ENCODE measurements at places on chromosomes 16 and 17.

DNA sequence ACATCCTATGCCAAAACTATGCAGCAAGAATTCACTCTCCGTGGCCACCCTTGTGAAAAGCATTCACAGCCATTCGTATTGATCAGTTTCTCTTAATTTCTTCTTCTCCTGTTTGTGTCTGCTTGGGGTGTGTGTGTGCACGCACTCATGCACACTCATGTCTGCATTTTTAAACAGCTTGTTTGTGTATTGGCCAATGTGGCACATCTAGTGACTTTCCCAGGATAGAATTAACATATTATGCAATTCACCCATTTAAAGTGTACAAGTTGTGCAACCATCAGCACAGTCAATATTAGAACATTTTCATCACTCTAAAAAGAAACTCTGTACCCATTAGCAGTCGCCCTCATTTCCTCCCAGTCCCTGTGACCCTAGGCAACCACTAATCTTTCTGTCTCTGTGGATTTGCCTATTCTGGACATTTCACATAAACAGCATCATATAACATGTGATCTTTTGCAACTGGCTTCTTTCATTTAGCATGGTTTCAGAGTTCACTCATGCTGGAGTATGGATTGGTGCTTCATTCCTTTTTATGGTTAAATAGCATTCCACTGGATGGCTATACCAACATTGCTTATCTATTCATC, 20.1 kb downstream of the IRX3 start:
- DNase-seq: no peak

DNA sequence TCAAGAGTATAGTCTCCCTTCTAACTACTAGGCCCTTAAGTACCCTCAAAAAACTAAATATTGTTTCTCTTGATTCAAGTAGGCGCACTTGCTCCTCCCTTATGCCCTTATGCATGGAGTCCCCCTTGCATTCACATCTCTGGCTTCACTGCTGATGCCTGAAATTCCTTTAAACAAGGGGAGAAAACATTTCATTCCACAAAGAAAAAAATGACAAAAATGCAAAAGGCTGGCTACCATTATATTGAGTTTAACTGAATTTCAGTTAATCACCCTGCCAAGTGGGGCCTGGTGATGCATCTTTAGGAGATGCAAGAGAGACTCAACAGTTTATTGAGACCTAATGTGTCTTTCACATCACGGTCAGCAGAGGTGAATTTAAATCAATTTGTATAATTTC, 35.6 kb downstream of the CRLF3 start:
- DNase-seq: no peak

- no peak for DNase-seq
These were observed 190.9 kb upstream of the CACNG5 start for GRCh38 chr17:66643815-66644710.

DNA sequence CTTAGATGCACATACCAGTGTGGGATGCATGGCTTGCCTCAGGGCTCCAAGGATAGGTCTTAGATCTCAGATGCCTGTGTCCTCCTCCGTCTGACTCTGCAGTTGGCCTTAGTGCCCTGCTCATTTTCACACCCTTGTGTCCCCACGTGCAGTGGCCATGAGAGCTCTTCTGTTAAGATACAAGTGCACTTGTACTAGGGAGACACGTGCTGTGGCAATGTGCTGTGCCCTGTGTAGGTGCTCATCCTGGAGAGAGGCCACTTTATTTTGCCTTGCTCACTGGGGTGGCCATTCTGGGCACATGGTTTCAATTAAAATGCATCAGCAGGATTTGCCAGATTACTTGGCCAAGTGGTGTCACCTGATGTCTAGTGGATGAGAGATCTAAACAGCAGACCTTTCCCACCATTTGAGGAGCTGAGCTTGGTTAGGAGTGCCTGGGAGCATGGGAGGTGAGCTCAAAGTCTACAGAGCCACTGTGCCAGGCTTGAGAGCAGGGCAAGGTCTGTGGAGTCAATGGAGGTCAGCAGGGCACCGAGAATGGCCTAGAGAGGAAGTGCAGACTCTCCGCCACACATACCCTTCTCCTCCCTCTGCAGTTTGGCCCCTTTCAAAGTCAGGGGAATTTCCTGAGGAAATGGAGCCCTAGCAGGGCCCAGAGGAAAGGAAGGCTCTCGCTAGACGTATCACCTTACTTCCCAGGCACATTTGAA, 25.2 kb upstream of the SMPD3 start:
- no peak for DNase-seq

GRCh38 chr16:30372038-30372712, 1.9 kb upstream of the TBC1D10B start:
- no peak for DNase-seq

DNA sequence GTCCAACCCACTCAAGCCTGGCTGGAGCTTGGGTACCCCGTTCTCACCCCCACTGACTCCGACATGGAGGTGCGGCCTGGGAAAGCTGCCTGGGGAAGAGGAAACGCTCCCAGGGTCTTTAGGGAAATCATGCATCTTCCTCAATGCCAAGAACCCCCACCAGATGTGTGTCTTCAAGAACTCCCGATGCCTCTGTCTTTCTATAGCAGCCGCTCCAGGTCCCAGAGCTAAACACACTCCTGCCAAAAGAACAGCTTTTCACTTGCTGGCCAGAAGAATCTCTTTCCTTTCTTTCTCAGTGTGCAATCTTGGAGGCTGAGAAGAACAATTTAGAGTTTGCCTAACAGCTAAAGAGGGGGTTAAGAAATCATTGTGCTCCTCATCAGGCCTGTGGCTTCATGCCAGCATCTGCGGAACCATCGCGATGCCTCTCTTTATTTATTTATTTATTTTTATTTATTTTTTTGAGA, 41.1 kb upstream of the MTSS2 start:
- no peak for DNase-seq

DNA sequence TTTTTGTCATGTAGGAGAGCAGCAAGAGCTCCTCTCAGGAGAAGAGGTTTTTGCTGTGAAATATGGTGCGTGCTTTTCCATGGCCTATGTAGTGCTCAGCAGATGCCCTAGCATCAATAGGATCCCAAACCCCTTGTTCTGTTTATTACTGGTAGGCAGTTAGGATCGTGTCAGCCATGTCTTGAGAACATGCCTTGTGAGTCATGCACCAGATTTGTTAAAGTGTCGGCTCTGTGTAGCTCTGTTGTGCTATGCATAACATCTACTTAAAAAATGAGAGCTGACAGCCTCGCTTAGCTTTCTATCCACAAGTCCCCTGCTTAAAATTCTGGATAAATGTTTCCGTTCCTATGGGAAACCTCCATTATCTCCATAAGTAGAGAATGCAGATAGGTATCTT, 4.4 kb upstream of the EIF4A3 start:
- DNase-seq: no peak

DNA sequence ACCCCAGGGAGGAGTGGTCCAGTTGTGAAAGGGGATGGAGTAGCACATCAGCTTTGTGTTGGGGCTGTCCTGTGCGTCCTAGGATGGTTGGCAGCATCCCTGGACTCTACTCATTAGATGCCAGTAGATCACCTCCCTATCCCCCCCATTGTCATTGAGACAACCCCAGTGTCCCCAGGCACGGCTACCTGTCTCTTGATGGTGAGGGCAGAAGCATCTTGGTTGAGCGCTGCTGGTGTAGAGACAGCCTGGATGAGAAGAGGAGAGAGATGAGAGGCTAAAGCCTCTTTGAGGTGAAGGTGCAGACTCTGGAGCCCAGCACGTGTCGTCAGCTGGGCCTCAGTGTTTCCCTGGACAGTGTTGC, 55.4 kb downstream of the TNFRSF13B start:
- DNase-seq: no peak

DNA sequence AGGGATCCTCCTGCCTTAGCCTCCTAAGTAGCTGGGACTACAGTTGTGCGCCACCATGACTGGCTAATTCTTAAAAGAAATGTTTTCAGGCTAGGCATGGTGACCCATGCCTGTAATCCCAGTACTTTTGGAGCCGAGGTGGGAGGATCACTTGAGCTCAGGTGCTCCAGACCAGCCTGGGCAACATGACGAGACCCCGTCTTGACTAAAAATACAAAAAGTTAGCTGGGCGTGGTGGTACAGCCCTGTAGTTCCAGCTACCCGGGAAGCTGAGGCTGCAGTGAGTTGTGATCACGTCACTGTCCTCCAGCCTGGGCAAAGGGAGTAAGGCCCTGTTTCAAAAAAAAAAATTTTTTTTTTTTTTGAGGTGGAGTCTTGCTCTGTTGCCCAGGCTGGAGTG, 173.1 kb downstream of the SEC14L1 start:
- no peak for DNase-seq

DNA sequence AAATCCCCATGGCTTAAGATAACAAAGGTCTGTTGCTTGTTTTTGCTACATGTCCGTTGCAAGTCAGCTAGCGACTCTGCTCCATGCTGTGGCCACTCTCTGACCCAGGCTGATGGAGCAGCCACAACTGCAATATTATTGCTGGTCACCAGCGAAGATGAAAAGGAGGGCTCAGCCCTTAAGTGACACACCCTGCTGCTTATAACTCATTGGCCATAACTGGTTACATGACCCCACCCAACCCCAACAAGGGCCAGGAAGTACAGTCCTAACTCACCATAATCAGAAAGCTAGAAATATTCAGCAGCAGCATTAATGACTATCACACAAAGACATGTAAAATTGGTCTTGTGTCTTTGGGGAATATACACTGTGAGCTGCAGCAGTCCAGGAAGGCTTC, 224.3 kb downstream of the SOX9 start:
- DNase-seq: no peak

DNA sequence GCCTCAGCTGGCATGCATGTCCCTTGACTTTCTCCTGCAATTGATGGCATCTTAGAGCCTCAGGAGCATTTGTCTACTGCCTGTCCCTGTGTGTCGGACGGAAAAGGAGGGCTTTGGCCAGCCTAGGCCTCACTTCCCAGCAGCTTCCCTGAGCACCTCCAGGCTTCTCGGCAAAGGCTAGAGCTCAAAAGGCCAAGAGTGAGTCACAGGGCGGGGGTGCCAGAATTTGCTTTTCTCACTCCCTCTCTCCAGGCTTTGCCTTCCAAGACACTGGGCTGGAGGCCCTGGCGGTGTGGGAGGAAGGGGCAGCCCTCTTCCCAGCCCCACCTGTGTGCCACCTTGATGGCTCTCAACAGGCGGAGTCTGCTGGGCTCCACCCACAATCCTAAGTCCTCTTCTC, 107.3 kb upstream of the MAF start:
- DNase-seq: no peak

GRCh38 chr16:1028524-1029258, 43.9 kb upstream of the SSTR5 start:
- no peak for DNase-seq

GRCh38 chr17:53058031-53058430, 764.7 kb upstream of the KIF2B start:
- DNase-seq: peak; percentile 41

GRCh38 chr17:16987066-16987829, 15.3 kb upstream of the TNFRSF13B start:
- no peak for DNase-seq

DNA sequence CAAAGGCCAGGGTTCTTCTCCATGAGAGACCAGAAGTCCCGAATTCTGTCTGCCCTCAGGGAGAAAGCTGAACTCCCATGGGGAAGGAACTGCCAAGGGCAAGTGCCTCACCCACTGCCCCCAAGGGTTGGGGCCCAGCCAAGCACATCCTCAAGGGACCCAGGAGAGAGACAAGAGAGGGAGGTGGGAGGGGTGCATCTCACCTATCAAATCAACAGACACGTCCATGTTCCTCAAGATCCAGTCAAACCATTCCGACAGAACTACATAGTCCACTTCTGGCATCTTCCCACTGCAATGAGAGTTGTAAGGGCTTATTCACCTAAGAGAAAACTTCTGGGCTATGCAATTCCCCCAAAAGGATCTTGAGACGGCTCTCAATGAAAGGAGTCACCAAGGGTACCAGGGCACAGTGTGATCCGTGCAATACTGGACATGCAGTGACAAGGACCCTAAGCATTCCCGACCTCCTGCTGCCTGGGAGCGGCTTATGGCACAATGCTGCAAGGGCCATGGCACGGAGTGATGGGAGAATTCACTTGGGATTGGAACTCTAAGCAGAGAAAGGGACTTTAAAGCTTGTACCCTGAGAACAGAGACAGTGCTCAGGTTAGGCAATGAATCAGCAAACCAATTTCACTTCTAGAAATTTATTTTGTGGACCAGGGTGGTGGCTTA, 32.2 kb downstream of the TK2 start:
- no peak for DNase-seq

- DNase-seq: no peak
These were observed 47.4 kb upstream of the LHX1 start for GRCh38 chr17:36889770-36890349.

- no peak for DNase-seq
These were observed 43.4 kb downstream of the KCNJ12 start for GRCh38 chr17:21419299-21420239.

GRCh38 chr17:31320791-31321190, 631 bp downstream of the EVI2A start:
- no peak for DNase-seq

DNA sequence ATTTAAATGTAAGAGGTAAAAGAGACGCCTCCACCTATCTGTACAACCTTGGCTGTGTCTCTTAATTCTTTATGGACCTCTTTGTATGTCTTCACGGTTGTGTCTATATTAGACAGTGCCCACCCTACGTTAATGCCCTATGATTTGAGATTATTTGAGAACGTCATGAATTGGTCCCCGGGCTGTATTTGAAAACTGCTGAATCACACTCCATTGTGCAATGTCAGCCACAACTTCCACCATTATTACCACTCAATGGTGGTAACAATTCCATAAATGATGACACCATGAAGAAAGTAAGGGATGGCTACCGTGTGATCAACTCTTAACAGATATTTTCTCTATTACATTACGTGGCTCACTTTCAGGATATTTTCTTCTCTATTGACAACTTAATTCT, 182.4 kb upstream of the RBFOX1 start:
- no peak for DNase-seq

DNA sequence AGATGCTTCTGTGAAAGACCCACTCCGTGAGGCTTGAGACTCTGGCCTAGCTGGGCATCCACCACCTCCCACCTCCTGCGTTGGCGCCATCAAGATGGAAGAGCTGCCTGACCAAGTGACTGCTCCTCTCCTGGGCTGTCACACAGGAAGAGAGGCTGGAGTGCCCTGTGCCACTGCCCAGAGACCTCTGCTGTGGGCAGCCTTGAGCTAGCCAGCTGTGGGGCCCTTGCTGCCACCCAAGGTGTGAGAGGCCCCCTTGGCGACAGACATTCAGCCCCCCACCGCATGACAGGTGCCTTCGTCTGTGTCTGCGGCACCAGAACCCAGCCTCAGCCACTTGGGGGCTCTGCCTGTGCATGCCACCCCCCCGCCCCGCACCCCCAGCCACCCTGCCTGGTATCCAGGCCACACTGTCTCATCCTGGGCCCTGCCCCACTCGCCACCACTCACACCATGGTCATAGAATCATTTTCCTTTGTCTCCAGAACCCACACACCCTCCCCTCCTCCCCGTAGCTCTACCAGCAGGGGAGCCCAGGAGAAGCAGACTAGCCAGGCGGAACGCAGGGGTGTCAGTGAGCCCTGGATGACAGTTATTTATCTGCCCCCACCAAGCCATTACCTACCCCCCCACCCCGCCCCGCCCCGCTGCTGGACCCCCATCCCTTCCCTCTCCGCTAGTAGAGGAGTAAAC, 120.9 kb upstream of the LHX1 start:
- DNase-seq: no peak

- DNase-seq: no peak
These were observed 10.0 kb downstream of the CYBC1 start for GRCh38 chr17:82440469-82440981.

- DNase-seq: peak; percentile 33
These were observed 10.0 kb downstream of the TMEM235 start for GRCh38 chr17:78241277-78242023.

Measured in RCC 7860 (cell line).